ENCODE measurements at places on chromosomes 3 and 15.

GRCh38 chr3:72388644-72389043, 459.6 kb downstream of the SHQ1 start:
- DNase-seq, result no peak

GRCh38 chr3:158849757-158850156, 47.9 kb downstream of the MFSD1 start:
- no peak for DNase-seq

DNA sequence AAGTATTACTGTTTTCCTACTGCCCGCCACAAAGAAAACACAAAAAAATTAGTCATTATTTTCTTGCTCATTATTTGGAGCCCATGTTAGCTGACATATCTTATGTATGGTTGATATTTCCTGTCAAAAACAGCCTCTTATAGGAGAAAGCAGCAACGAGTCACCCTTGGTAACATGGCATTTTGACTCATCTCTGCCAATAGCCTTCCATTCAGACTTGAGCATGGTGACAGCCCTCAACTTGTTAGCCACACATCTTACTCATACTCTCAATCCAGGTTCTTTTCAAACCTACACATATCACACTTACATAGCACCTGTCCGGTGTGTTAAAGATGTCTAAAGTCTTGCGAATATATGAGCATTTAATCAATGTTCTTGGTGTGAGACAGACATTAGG, 109.4 kb upstream of the SAMMSON start:
- DNase-seq, result no peak

GRCh38 chr3:50520849-50521248, 17.4 kb upstream of the CACNA2D2 start:
- DNase-seq, result no peak

DNA sequence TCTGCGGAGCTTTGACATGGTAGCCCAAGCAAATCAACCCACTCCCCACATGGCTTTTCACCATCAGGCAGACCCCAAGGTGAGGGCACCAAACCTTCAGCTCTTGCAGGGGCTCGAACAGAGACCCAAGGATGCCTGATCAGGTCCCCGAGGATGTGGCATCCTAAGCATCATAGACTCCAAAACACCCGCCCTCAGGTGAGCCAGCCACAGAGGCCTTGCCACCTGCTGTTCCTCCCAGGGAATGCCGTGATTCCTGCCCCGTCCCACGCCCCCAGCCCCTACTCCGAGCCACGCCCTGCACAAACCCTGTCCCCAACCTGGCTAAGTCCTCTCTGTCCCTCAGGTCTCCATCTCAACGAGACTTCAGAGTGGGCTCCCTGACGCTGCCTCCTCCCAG, 34.7 kb upstream of the SLC41A3 start:
- no peak for DNase-seq

DNA sequence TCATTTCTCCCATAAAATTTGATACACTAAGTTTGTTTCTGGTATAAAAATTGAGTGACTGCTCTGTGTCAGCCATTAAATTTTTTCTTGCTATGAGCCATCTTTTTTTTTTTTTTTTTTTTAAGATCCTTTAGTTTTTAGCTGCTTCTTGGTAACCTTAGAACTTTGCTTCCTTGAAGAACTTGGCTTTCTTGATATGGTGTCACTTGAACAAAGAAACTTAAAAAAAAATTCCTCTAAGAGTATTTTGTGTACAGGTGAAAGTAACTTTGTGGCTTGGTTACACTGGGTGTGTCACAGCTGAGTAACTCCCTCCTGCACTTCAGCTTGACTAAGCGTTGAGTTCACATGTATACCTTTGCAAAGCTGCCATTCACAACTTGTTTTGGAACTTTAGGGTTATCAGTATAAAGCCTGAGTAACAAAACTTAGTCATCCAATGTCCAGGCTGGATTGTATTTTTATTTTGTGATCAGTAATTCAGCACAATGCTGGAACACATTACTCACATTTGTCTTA, 6.5 kb downstream of the CHD2 start:
- DNase-seq, result peak; percentile 30

DNA sequence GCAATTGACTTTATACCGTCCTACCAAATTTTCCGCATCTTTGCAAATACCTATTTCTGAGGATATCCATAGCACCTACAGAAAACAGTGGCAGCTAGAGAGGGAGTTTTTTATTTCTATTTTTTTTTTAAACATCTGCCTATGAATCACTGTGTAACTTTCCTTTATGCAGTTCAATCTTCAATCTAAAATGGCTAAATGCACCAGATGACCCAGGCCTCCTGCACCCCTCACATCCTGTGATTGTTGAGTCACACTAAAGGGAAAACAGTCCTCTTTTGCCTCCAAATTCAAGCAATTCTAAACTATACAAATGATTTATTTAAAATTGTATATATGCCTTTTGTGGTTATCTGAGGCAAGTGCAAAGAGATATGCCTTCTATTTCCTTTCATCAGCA, 20.1 kb upstream of the BCL6 start:
- DNase-seq, result no peak

GRCh38 chr3:64992530-64993285, 304.9 kb upstream of the ADAMTS9 start:
- DNase-seq, result no peak

DNA sequence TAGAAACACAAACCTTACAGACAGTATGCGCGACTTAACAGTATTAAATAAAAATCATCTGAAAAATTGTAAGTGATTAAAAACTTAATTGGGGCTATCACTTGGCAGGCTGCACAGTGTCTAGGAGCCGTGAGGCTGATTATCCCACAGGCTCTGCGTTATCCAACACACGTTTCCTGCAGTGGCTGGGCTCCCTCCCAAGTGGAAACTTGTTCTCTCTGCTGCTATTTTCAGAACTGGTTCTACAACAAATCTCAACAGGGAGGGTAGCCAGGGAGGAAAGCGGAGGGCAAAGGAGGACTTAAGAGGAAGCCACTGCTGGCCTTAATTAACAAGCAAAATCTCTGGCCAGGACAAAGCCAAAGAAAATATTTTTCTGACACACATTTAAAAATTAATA, 555.2 kb downstream of the MAGI1 start:
- DNase-seq, result no peak

GRCh38 chr3:132231633-132232032, 85.6 kb upstream of the ACP3 start:
- no peak for DNase-seq

- DNase-seq, result no peak
These were observed 47.6 kb downstream of the SLMAP start for GRCh38 chr3:57803647-57804081.

DNA sequence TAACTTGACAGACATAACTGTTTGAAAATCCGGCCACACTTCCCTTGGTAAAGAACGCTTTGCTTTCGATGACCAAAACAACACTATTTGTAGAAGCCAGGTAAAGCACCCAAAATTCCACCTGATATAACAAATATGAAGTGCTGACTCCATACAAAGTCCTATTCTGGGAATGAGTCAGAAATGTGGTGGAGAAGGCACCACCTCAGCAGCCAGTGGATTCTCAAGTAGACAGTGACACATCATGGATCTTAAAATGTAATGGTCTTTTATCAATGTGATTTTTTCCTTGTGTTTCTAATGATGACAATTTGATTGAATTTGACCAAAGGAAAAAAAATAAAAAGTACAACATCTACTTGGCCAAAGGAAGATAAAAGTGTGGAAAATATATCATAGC, 135.0 kb upstream of the WNT5A start:
- no peak for DNase-seq

DNA sequence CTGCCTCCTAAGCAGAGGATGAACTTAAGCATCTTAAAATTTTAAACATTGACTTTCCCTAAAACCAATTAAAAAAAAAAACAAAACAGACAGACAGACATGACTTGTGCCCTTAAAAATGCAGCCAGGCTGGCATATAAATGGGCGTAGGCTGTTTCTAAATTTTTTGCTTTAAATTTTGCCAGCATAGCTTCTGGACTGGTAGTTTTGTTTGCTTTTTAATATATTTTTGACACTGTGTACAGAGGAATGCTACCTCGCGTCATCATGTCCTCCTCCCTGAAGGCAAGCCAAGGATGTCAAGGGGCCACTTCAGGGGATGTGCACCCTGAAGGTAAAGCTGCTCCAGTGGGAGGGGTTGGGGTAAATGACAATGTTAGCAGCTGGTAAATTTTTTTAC, 134.8 kb downstream of the PGPEP1L start:
- no peak for DNase-seq

DNA sequence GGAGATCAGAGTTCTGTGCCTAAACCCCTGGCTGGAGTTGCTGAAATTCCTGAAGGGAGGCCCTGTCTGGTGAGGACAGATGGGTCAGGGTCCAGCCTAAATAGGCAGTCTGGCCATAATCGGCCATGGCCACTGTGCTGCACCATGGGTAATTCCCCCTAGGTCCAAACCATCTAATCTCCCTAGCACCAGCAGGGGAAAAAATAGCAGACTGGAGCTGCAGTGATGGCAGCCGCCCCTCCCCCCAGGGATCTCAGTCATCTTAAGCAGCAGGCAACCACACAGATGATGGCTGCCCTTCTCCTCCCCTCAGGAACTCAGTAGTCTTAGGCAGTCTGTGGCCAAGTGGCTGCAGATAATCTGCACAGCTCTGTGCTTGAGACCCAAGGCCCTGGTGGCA, 68.4 kb upstream of the CD96 start:
- peak; percentile 10 for DNase-seq

DNA sequence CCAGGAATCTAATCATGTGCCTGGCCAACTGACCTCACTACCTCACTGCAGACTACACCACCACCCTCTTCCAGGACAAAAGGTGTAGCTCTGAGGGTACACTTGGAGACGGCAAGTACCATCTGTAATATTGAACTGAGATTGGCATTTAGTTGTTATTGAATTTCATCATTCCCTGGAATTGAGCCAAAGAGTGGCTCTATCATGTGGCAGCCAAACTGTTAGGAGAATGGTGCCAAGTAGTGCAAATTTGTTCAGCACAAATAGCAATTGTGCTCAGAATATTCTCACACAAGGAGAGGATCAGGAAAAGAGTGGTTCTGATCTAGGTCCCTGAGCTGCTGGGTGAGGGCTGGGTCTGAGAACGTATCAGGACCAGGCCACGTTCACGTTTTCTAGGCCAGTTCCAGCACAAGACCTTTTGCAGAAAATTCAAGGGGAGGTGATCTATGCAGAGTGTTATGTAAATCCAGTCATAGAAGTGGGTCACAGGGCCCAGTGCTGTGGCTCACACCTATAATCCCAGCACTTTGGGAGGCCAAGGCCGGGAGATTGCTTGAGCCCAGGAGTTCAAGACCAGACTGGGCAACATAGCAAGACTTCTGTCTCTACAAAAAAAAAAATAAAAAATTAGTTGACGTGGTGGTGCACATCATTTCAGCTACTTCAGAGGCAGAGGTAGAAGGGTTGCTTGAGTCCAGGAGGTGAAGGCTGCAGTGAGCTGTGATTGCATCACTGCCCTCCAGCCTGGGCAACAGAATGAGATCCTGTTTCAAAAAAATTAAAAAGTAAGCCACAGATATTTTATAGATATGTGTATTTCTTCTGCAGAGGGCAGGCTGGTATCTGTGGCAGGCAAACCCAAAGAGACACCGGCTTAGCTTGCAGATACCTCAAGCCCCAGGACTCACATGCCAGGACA, 31.9 kb upstream of the CFAP161 start:
- DNase-seq, result no peak

DNA sequence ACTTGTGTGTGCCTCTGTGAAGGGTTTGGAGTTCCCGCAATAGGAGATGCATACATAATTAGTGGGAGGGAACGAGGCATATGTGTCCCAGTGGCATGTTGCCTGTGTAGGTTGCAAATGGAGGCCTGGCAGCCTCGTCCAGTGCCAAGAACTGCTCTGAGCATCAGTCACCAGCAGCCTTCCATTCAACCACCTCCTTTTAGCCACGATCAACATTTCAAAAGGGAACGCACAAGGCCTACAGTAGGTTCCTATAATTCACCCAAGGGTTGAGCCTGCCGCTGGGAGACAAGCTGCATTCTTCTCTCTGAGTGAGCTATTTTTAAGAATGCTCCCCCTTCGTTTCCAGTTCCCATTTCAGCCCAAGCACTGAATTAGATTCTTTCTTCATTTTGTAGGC, 78.8 kb upstream of the CTNNB1 start:
- no peak for DNase-seq

DNA sequence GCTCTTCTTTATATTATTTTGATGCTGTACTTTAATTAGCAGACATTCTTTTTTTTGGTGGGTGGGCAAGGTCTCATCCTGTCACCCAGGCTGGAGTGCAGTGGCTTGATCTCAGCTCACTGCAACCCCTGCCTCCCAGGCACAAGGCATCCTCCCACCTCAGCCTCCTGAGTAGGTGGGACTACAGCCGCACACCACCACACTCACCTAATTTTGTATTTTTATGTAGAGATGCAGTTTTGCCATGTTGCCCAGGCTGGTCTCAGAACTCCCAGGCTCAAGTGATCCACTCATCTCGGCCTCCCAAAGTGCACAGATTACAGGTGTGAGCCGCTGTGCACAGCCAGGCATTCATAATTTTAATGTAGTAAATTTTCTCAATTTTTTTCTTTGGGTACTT, 608.1 kb downstream of the ZNF385D start:
- DNase-seq, result no peak

- no peak for DNase-seq
These were observed 293.1 kb downstream of the NLGN1 start for GRCh38 chr3:173690542-173691180.

GRCh38 chr3:183564046-183564445, 8.5 kb upstream of the KLHL6 start:
- no peak for DNase-seq

- DNase-seq, result no peak
These were observed 33.3 kb downstream of the MAP1A start for GRCh38 chr15:43550527-43551363.

- DNase-seq, result no peak
These were observed 70.8 kb downstream of the GPR156 start for GRCh38 chr3:120214176-120214575.

DNA sequence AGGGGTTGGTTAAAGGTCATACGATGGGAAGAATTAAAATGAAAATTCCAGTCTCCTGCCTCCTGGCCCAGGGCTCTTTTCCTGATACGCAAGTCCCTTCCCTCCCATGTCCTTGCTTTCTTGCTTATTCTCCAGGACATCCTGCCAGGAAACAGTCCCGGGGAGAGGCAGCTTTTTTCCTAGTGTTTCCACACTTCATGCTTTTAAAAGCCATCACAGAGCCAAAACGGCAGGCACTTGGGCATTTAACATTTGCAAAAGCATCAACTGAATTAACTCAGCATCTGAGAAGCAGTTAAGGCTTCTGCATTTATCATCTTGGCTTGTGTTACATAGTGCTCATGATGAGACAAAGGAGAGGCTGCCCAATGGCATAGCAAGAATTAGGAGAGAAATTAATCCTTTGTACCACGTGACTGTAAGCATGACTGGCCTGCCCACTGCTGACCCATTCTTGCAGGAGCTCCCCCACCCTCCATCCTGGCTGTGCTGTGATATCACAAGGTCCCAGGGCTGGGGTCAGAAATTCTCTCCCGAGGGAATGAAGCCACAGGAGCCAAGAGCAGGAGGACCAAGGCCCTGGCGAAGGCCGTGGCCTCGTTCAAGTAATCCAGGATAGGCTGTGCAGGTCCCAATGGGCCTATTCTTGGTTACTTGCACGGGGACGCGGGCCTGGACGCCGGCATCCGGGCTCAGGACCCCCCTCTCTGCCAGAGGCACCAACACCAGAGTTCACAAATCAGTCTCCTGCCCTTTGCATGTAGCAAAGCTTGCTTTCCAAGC, 21.6 kb upstream of the VILL start:
- DNase-seq, result no peak
